ENCODE measurements at places on chromosomes 13 and 19. TPM values are rescaled to one million over a fixed set of nuclear protein-coding genes. Genes with fewer than 3 reads are reported as not detected.

The PRODH2 gene
- not detected for total RNA-seq

The ELSPBP1 gene
- total RNA-seq = not detected

The TMEM238 gene
- total RNA-seq = not detected

The IGFL3 gene
- not detected for total RNA-seq

The BEST2 gene
- not detected for total RNA-seq

The FXYD1 gene
- not detected for total RNA-seq

The EPN1 gene
- total RNA-seq = 120 TPM

The FFAR3 gene
- not detected for total RNA-seq

The CD22 gene
- total RNA-seq = 0.15 TPM

The LRP3 gene
- 16.4 TPM for total RNA-seq

The LGALS14 gene
- total RNA-seq = not detected

The KIRREL2 gene
- total RNA-seq = not detected

The TPRX1 gene
- not detected for total RNA-seq

The ZNF829 gene
- 1.4 TPM for total RNA-seq

The MAMSTR gene
- 0.67 TPM for total RNA-seq

The SPART gene
- total RNA-seq = 67.2 TPM

The VSTM1 gene
- not detected for total RNA-seq

The ZNF345 gene
- 3.7 TPM for total RNA-seq

The FTL gene
- total RNA-seq = 3,431 TPM

The FCHO1 gene
- 3.3 TPM for total RNA-seq

The CBARP gene
- total RNA-seq = 3.1 TPM

The PLK5 gene
- total RNA-seq = not detected

The TINCR gene
- total RNA-seq = 0.53 TPM

The ZNF135 gene
- 0.93 TPM for total RNA-seq

The DIRAS1 gene
- total RNA-seq = 0.39 TPM

The OR10H1 gene
- total RNA-seq = not detected

The LEUTX gene
- total RNA-seq = not detected

The PRR36 gene
- not detected for total RNA-seq

Measured in mammary microvascular endothelial cell (primary cell).